Effector memory CD8-positive, alpha-beta T cell (primary cell): ENCODE measurements at places on chromosomes 4 and X.

- DNase-seq = peak; percentile 81
Measured at GRCh38 chr4:122151982-122152710, at the start of gene BLTP1. TSS of gene BLTP1 (plus strand) at chr4:122152331. CDS start at chr4:122170648, 18,317 bp downstream.

- no peak for DNase-seq
Measured at GRCh38 chrX:103503853-103504207, 15.5 kb downstream of the RAB40A start.

DNA sequence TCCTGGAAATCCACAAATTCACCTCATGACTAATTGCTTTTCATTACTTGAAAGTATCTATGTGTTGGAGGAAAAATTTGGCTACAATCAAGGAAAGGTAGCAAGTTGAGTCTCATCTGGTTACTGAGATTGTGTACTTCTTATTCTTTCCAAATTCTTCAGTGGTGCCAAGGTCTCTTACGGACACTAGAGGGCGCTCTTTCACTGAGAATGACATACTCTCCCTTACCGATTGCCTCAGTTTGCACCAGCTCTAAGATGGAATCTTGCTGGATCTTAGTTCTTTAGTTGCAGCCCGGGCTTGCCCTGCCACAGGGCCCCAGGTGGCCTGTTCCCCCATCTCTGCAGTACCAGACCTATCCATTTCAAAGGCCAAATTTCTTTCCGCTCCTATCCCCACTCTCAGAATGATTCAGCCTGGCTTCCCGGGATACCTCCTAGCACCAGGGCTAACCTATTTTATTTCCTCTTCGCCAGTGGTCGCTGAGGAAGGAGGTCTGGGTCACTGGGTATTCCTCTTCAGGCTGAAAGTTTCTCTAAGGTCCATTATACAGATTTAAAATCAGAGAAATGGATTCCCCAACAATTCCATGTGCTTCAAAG lies 24.6 kb upstream of the GPR50 start:
- peak; percentile 32 for DNase-seq

GRCh38 chr4:142818476-142818875 lies 27.6 kb downstream of the INPP4B start:
- DNase-seq = no peak

GRCh38 chr4:141455651-141456050 lies 180.7 kb upstream of the IL15 start:
- no peak for DNase-seq

- no peak for DNase-seq
Measured at GRCh38 chr4:43345323-43345925, 452.9 kb downstream of the GRXCR1 start.

DNA sequence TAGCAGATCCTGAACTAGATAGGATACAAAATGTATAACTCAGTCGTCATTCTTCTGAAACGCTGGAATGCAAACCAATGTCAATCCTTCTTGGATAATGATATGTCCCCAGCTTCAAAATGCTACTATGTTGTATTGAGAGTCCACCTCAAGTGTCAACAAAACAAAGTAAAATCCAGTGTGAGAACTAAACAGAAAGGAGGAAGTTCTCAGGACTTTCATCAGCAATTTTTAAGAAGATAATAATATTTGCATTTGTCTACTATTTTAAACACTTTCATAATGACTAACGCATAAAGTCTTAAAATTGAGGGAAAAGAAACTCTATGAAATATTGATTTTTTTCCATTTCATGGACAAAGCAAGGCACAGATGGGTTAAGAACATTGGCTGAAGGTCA lies 36.3 kb downstream of the SOD3 start:
- no peak for DNase-seq

- DNase-seq = no peak
Measured at GRCh38 chr4:69907151-69907550, 23.7 kb upstream of the CSN1S1 start.

DNA sequence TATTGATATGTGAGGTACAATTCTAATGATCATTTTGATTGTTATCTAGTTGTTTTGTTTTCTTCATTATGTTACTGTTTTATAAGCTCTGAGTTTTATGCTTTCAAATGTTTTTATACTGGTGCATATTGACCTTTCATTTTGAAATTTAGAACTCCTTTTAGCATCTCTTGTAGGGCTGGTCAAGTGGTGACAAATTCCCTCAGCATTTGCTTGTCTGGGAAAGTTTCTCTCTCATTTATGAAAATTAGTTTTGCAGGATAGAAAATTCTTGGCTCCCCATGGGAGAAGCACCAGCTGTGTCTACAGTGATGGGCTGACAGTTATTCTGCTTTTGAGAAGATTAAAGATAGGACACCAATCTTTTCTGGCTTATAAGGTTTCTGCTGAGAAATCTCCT lies 105.3 kb upstream of the SPRY1 start:
- DNase-seq = no peak

DNA sequence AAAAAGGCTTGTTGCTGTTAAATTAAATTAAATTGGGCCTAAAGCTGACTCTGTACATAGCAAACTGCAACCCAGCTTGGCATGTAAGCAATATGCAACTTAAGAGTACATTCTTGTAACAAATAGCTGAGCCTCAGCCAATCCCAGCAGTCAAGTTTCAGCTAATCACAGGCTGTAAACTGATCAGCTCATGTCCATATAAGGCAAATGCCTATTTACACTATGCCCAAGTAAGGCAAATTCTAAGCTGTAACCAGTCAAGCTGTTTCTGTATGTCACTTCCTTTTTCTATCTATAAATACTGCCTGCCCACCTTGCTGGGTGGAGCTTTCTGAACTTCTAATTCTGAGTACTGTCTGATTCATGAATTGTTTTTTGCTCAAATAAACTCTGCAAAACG lies 429.1 kb upstream of the FTHL17 start:
- DNase-seq = no peak

DNA sequence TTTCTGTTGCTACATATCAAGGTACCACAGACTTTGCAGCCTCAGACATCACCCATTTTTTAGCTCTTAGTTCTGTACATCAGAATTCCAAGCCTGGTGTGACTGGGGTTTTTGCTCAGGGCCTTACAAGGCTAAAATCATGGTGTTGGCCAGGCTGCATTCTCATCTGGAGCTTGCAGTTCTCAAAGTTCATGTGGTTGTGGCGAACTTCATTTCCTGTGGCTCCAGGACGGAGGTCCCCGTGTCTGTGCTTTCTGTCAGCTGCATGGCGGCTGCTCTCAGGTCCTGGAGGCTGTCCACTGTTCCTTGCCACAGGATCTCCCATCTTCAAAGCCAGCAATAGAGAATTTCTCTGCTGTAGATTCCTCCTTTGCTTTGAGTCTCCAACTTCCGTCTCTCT lies 157.4 kb downstream of the STIM2 start:
- no peak for DNase-seq

GRCh38 chrX:131571348-131571747 lies 27.5 kb downstream of the OR13H1 start:
- DNase-seq = no peak
